ENCODE measurements at places on chromosomes 6 and 20.

- DNase-seq = no peak
Measured at GRCh38 chr20:33789109-33789857, 21.9 kb upstream of the CHMP4B start.

DNA sequence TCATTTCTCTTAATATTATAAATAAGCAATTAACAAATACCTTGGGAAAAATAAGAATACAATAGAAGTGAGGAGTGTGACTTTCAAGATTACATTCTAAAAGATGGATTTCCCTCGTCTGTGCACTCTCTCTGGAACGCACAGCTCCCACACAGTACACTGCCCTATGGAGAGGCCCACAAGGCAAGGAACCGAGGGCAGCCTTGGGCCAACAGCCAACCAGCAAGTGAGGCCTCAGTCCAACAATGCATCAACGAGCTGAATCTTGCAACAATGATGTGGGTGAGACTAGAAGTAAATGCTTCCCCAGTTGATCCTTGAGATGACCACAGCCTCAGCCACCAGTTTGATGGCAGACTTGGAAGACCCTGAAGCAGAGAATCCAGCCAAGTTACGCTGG is 34.5 kb upstream of the AVP start:
- DNase-seq = no peak

GRCh38 chr20:19780261-19780660 is 22.2 kb downstream of the RIN2 start:
- no peak for DNase-seq

DNA sequence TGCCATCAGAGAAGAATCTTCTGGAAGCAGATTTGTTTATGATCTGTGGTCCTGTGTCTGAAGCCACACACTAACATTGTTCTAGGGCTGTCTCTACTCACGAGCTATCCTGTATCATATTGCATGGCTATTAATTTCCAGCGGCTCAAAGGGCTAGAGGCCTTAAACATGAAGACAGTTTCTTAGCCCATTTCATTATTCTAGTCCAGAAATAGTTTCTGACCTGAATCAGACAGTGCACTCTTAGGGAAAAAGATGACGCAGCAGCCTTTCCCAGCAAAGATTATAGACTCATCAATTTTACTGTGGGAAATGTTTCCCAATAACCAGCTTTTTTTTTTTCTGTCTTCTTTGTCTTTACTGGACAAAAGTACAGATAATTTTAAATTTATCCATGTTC is 105.3 kb upstream of the SUPT3H start:
- no peak for DNase-seq

- no peak for DNase-seq
Measured at GRCh38 chr6:135493218-135493961, 4.2 kb downstream of the AHI1 start.

- DNase-seq = no peak
Measured at GRCh38 chr6:56988145-56988544, 33.2 kb downstream of the BEND6 start.

- DNase-seq = no peak
Measured at GRCh38 chr20:10132387-10132786, 86.2 kb upstream of the SNAP25 start.

DNA sequence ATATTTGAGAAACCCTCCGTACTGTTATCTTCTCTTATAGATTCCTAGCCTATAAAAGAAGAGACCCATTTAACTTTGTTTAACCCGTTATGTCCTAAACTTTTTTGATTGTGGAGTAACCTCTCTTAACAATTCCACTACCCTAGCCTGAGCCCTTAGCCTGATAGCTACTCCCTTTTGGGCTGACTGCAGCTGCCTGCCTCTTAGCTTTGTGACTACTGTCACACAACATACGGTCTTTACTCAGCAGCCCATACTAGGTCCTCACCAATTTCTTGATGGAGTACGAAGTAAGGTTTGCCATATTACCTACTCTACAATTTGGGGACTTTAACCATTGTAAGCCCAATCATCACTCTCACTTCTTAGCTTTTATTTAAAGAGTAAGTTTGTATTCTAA is 72.7 kb downstream of the QRSL1 start:
- no peak for DNase-seq

DNA sequence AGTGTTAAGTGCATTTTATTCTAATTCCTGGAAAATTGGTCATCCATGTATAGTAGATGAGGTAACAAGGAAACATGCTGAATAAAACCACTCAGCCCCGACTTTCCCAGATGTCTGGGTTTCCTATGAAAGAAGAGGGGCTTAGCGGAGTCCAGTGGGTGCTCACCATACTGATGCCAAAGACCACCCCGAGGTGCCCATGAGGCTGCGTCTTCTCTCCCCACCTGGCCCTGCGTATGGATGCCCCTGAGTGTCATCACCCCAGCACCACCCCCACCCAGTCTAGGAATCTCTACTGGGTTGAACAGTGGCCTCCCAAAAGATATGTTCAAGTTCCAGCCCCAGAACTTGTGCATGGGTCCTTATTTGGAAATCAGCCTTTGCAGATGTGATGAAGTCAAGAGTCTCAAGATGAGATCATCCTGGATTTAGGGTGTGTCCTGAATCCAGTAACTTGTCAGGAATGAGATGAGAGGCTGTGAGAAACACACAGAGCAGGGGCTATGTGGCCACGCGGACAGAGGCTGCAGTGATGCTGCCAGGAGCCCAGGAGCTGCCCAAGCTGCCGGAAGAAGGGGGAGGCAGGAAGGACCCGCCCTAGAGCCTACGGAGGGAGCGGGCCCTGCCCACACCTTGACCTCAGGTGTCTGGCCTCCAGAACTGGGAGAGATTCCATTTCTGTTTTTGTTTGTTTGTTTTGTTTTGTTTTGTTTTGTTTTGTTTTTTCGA is 124.6 kb upstream of the CDH4 start:
- DNase-seq = no peak

DNA sequence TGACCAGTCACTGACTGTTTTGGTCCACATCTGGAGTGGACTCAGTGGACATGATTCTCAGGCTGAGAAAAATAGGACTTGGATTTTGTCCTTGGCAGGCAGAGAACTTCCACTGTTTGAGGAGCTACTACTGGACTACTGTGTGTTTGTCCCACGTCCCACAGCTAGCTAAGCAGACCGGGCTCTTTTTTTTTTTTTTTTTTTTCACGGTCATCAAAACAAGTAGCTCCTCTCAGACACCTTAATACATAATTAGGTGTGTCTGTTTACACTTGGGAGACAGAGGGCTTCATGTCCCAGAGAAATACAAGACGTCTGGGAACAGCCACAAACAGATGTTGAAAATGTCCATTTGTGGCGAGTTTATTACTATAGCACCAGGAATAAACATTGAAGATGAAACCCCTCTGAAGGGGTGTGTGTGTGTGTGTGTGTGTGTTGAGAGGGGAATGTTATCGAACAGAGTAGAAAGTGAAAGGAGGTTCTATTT is 155.0 kb upstream of the SUPT3H start:
- DNase-seq = no peak

DNA sequence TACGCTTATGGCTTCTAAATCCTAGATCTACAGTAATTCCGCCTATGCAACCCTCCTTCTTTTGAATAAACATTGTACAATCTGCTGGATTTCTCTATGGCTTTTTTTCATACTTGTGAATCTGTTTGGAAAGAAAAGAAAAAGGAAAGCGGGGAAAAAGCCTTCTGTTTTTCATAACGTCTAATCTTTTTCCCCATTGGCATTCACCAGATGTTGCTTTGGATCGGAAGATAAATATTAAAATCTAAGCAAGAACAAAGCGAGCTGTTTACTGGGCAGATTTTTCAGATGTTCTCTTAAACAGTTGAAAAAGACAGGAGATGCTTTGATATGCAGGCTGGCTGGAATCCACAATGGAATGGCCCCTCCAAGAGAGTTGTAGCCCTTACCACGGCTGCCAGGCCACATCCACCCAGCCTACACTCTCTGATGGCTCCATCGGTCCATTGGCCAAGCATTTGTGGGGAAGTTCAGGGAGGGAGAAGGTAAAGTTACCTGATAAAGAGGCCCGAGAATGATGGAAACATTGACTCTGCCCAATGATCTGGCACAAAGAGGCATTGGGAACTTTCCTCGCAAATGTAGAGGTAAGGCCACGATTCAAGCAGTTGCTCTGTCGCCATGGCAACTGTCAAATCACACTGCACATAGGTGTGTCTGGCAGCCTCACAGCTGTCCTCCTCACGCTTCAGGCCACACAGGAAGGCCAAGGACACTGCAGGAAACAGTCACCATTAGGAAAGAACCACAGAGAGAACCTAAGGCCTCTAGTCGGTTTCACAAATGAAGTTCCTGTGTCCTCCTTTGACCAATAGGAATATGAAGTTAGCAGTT is 70.3 kb downstream of the PKHD1 start:
- DNase-seq = no peak

GRCh38 chr6:43496370-43497128 is 13.6 kb downstream of the LRRC73 start:
- no peak for DNase-seq

- DNase-seq = no peak
Measured at GRCh38 chr6:83824388-83824801, 28.8 kb upstream of the RIPPLY2 start.

All from activated naive CD8-positive, alpha-beta T cell treated with anti-CD3 and anti-CD28 coated beads for 36 hours (primary cell).